ENCODE measurements at places on chromosomes 5 and 9.
A peak's percentile ranks its signal among the peaks of the same experiment; 100 is the strongest.

GRCh38 chr5:31194892-31195555, 1.5 kb downstream of the CDH6 start:
- no peak for DNase-seq

DNA sequence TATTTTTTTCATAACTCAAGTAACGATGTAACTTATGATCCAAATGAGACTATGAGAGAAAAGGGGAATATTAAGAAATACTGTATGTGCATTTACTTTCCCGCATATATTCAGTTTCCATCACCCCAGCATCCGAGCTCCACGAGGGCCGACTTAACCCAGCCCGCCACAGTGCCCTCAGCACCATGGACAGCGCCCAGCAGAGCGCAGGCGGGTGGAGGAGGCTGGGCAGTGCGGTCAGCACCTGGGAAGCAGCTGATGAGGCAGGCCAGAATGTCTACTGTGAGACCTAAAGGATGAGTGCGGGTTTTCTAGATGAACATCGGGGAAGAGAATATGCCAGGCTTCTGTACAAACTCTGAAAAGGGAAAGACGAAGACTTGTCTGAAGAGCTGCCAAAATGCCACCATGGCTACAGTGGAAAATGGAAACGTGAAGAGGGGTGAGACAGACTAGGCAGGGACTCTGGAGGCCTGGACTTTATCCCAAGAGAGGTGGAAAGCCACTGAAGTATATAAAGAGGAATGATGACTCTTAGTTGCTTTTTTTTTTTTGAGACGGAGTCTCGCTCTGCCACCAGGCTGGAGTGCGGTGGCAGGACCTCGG, 34.5 kb upstream of the MED27 start:
- peak; percentile 36 for DNase-seq

GRCh38 chr5:68711293-68712200, 382.3 kb upstream of the SLC30A5 start:
- no peak for DNase-seq

- no peak for DNase-seq
Observed at GRCh38 chr9:20835377-20836286, 151.6 kb downstream of the FOCAD start.

DNA sequence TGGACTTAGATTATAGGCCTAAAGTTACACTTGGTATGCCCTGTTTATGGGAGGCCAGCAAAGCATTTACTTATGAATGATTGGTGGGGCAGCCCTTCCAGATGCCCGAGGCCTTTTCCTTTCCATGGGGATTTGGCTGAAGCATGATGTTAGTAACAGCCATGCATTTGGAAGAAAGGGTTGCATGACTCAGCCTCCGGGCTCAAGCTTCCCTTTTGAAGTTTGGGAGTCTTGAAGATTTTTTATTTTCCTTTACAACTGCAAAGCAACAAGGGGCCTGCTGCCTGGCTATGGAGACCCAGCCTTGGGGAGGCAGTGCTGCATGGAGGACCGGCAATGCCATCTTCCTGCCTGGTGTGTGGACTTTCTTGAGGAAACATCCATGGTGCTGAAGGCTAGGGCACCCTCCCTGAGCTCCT, 244.7 kb downstream of the ICE1 start:
- DNase-seq = no peak

DNA sequence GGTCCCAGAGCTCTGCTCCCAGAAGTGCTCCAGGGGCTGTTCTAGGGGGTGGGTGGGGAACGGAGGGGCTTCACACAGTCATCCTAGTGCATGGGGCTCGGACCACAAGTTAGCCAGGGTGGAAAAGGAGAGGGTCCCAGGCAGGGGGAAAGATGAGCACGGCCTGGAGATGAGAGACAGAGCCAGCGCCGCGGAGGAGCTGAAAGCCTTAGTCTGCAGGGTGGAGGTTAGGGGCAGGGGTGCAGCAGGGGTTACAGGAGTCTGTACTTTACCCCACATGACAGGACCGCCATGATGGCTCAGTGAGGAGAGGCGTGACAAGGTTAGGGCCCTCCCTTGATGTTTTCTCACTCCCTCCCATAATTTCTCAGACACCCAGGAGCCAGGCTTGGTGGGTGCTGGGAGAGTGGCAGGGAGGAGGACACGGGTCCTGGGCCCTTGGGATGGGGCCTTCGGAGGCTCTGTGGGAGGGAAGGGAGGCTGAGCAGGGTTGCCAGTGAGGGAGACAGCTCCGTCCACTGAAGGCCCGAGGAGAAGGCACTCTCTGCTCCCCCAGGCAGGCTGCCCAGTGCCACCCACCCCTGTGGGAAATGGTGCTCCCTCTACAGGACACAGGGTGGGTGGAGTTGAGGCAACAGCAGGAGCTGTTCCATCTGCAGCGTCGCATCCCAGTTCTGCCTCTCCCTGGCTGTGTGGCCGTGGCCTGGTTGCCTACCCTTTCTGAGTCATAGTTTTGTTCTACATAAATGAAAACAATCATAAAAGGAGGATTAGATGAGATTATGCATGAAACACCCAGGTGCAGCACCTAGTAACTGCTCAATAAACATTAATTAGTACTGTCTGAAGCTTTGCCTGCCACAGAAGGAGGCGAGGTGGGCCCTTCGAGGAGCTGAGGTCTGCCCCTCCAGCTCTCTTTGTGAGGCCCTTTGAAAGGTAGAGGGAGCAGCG, 66.2 kb downstream of the NDST1 start:
- DNase-seq = no peak

- DNase-seq = peak; percentile 2
Observed at GRCh38 chr9:72305102-72305546, 59.9 kb downstream of the ZFAND5 start.

DNA sequence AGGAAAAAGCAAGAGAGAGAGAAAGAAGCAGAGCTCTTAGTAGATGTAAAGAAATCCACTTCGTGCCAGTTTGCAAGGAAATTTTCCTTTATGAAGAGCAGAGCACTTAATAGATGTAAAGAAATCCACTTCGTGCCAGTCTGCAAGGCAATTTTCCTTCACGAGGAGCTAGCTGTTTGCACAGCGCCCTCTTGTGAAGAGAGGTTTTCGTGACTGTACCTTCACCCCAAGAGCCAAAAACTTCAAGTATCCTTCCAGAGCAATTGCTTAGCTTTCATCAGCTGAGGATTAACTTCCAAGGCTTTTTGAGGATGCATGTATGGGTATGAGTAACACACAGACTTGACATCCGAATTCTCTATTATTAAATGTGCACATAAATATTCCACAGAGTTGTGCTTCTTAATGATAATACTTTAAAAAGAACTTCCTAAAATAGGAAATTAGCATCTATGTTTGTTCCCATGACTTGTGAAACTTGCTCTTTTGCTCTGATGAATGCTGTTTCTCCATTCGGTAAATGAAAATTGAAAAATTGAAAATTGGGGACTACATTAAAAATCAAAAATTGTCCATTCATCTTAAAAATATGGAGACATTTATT, 525.6 kb downstream of the PDE4D start:
- DNase-seq = peak; percentile 34

GRCh38 chr9:96020792-96021550, 145.5 kb downstream of the ERCC6L2 start:
- DNase-seq = no peak

DNA sequence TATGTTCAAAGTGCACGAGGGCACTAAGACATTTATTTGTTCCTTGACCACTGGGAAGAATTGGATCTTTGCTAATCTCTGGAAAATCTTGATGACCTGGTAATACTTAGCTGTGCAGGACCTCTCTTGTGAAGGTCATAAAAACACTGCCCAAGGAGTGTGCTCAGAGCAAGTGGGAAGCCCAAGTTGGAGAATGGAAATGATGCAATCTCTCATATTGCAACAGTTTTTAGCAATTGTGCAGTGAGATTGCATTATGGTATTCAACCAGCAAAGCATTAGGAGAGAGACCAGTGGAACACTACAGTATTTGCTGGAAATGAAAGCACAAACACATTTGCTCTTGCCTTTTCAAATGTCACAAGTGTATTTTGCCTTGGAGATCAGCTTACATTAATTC, 34.5 kb downstream of the TXNDC8 start:
- DNase-seq = no peak

- DNase-seq = no peak
Observed at GRCh38 chr9:14687042-14687719, 6.1 kb downstream of the ZDHHC21 start.

- DNase-seq = no peak
Observed at GRCh38 chr5:42267091-42267490, 156.1 kb upstream of the GHR start.

DNA sequence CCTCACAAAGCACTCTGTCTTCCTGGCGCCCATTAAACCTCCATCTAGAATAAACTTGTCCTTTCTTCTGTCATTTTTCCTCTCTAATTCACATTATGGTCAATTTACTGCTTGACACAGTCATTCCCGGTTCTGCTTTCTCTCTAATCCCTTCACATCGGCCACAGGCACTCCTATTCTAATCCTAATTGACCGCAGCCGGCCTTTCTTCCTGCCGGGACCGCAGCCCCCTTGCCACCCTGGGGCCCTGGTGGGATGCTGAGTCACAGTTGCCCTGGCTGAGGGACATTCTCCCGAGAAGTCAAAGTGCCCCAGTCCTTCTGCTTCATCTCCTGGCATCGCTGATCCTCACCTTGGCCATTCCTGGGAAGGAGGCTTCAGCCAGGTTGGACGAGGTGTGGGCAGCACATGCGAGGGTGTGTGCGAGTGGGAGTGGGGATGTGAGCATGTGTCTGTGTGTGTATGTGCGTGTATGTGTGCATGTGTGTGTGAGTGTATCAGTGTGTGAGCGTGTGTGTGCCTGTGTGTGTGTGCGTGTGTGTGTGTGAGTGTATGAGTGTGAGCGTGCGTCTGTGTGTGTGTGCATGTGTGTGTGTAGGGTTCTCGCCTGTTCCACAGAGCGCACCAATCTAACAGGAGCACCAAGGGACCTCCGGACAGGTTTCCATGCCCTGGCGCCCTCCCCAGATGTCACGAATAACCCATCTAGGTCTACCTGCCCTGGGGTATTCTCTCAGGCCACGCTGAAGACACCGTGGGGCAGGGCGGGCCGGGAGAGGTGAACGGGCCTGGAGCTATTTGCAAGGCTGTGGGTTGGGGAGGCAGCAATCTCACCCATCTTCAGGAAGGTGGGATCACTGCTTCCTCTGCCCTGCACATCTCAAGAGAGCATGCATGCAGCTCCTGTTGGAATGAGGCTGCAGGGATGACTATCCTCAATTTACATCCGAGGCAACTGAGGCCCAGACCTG, 191.2 kb downstream of the PAX5 start:
- no peak for DNase-seq

GRCh38 chr5:148817606-148818005, 8.8 kb upstream of the ADRB2 start:
- no peak for DNase-seq

GRCh38 chr9:127388037-127388855, 8.7 kb upstream of the SLC2A8 start:
- DNase-seq = peak; percentile 73

DNA sequence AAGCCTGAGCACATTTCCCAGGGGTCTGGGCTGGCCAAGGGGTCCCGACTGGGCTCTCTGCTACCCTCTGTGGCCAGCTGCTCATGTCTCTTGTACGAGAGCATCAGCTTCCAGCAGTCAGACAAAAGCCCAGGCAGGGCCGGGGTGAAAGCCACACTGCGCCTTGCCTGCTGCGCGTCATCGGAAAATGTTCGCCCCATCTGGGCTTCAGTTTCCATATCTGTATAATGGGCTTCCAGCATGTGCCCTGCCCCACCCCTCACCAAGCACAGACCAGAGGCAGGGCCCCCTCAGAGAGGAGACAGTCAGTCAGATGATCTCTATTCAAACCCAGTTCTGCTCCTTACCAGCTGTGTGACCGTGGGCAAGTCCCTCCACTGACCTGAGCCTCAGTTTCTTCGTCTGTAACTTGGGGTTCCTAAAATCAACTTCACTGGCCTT, 8.0 kb upstream of the GRHPR start:
- DNase-seq = no peak

GRCh38 chr5:135973323-135974020, 18.7 kb upstream of the LECT2 start:
- no peak for DNase-seq

DNA sequence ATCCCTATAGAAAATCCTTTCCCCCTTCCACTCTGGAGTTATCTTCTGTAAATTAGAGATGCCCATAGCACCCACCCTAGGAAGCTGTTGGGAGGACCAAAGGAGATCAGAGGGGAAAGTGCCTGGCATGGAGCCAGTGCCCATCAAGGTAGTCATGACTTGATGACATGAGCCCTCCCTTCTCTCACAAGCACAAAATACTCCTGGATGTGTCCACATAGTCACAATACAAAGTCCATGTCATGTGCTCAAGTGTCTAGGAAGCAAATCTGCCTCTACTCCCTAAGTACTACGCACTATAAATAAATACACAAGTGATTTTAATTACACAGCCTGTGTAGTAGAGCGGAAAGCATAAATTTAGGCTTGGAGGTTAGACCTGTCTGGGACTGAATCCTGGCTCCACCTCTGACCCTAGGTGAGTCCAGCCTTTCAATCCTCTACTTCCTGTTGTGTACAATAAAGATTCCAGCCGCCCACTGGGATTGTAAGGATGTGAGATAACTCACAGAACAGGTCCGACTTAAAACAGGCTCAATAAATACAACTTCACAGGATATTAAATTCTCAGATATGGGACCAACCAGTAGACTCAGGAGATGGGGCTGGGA, 30.6 kb downstream of the TTC39B start:
- no peak for DNase-seq

DNA sequence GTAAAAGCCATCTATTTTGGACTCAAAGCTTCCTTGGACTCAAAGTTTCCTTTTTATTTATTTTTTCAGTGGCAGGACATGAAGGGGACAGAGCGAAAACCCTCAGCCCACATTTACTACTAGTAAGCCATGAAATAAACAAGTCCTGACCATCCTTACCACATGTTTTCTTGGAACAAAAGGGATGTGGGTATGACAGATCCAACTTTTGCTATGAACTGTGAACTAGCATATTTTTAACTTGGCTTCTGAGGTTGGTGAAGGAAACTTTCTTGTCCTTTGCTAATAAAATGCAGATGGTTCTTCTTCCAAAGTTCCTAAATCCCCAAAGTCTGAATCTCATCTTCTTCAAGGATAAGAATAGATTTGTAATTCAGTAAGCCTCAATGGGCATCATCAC, 122.7 kb upstream of the TNC start:
- no peak for DNase-seq

DNA sequence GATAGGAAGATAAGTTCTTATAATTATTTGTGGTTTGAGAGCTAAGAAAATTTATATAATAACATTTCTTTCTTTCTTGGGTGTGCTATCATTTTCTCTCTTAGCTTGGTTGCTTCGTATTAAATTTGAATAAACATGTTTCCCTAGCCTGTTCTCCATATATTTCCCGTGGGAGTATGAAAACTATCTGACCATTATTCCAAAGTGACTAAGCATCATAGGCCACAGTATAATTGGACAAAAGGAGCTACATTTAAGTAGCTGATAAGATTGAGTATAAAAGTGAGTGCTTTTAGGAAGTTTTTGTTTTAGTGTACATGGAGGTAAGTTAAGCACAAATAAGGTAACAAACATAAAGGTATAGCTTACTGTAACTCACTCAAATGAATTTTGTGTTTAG, 8.4 kb upstream of the OSMR start:
- no peak for DNase-seq

DNA sequence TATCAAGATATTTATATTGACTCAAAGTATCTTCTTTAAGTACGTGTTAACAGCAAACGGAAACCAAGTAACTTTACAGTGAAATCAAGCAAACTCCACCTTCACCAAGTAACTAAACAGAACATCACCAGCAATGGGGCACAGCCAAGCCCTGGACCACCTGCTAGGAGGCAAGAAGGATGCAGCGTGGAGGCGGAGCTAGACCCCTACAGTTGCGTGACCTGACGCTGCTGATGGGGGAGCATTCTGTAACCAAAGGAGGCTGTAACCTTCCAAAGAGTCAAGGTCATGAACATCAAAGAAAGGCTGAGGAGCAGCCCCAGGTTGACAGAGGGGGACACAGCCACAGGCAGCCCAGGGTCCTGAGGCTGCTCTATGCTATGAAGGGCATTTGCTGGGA, 6.1 kb downstream of the VAV2 start:
- DNase-seq = no peak
